ENCODE measurements at places on chromosomes 7 and 10.

DNA sequence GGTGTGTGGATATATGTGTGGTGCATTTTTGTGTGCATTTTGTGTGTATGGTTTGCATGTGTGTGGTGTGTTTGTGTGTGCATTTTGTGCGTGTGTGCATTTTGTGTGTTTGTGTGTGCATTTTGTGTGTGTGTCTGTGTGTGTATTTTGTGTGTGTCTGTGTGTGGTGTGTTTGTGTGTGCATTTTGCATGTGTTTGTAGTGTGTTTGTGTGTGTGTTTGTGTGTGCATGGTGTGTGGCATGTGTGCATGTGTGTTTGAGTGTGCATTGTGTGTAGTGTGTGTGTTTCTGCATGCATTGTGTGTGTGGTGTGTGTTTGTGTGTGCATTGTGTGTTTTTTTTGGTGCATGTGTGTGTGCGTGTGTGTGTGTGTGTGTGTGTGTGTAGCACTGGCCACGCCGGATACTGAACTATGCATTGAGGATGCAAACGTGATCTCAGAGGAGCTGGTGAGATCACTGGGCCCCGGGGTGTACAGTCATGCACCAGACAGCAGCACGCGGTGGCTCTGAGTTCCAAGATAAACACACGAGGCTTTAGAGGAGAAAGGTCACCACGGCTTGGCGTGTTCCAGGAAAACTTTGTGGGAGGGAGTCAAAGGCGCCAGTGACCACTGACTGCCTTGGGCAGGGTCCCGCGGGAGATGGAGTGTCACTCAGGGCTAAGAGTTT, 106.6 kb upstream of the SHH start:
- no peak for DNase-seq

DNA sequence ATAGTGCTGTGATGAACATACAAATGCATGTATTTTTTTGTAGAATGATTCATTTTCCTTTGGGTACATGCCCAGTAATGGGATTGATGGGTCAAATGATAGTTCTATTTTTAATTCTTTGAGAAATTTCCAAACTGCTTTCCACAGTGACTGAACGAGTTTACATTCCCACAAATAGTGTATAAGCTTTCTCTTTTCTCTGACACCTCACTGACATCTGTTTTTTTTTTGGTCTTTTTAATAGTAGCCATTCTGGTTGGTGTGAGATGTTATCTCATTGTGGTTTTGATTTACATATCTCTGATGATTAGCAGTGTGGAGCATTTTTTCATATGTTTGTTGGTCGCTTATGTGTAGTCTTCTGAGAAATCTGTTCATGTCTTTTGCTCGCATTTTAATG, 195.0 kb upstream of the AGK start:
- DNase-seq: no peak

GRCh38 chr10:70940834-70941568, 52.6 kb upstream of the PCBD1 start:
- DNase-seq: no peak

DNA sequence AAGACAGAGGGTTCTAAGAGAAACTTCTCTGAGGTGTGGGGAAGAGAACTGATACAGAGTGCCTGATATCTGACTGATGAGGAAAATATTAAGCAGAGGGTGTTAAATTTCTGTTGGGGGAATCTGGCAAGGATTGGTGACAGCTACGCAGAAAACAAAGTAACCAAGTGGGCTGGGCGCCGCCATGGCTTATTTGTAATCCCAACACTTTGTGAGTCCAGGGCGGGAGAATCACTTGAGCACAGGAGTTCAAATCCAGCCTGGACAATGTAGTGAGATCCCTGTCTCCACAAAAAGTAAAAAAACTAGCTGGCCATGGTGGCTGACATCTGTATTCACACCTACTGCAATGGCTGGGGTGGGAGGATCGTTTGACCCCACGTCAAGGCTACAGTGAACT, 2.1 kb upstream of the C7orf25 start:
- no peak for DNase-seq

GRCh38 chr10:117092386-117092785, 45.7 kb downstream of the VAX1 start:
- DNase-seq: no peak

DNA sequence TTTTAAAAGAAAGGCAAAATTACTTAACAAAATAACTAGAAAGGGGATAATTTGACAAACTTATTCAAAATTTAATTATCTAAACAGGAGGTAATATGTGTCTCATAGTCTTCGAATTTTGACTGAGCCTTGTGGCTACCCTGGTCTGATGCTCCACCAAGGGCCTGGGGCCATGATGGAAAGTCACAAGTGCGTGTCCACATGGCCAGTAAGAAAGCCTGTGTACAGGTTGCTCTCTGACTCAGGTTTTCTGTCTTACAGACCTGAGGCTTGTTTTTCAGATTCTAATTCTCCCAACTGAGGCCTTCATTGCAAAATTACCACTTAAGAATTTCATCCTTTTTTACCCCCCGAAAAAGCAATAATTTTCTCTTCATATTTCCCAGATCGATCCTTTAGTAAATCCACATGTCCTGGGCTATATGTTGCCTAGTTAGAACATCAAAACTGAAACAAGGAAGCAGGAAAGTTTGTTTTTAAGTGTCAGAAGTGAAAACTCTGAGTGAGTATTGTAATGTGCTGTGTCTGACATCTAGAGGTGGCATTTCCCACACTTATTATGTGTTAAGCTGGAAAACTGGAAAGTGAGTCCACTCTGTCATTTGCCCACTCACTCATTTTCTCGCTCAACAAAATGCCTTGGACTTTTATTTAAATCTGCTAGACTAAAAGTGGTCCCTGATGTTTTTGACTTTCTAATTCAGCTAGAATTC, 10.0 kb downstream of the CYP3A43 start:
- no peak for DNase-seq

- DNase-seq: no peak
Measured at GRCh38 chr7:69864274-69864673, 266.0 kb downstream of the AUTS2 start.

DNA sequence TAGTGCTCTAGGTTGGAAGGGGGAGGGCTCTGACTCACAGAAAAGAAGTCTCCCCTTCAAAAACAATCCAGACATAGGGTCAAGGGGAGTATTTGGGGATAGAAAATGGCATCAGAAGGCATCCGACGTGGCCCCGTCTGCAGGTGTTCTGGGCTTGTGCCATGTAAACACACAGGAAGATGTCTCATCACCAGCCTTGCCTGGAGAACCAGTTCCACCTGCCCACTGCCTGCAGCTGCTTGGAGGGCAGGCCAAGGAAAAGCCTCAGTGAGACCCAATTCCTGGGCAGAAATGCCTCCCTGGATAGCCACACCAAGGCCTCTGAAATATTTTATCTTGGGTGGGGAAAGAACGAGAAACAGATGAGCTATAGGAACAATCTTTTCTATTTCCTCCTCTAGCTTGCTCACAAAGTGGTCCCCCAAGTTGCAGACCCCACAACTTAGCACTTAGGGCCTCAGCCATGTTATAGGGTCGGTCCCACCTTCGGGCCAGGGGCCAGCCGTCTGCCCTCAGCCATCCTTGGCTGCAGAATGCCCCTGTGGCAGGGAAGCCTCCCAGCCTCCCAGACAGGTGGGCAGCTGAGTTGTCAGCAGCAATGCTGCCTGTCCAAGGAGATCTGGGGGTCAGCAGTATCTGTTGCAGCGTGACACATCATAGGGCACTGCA, 54.3 kb upstream of the ECHDC3 start:
- no peak for DNase-seq

DNA sequence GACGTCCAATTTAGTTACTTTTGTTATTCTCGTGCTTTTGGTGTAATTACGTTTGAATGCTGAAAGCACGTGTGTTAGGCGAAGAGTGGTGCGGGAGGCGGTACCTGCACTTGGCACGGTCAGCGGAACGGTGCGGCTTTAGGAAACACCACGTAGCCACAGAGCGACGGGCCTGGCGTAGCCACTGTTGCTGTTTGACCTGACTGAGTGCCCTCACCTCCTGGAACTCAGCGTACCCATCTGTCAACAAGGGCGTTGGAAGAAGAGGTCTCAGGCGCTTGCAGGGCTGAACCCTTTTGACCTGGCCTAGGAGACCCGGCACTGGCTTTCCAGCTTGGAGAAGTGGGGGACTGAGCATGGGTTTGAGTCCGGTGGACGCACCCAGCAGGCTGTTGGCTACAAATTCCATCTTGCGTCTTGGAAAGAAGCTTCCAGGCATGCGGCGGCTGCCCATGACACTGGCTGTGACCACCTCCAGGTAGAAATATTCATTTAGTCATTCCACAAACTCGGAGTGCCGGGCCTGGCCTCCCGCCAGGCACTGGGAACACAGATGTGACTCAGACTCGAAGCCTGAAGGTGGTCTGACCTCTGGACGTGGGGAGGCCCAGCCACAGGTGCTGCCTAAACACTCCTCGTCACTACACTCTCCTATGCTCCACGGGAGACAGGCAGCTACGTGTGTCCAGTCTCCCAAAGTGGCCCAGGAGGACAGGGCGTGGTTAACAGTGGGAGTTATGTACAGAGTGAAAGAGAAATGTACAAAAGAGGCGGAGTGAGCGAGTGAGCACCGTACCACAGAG, 22.2 kb downstream of the FAM20C start:
- no peak for DNase-seq

- no peak for DNase-seq
Measured at GRCh38 chr10:95513941-95514392, 47.2 kb downstream of the SORBS1 start.

- DNase-seq: no peak
Measured at GRCh38 chr10:121819049-121819448, 108.8 kb downstream of the ATE1 start.

DNA sequence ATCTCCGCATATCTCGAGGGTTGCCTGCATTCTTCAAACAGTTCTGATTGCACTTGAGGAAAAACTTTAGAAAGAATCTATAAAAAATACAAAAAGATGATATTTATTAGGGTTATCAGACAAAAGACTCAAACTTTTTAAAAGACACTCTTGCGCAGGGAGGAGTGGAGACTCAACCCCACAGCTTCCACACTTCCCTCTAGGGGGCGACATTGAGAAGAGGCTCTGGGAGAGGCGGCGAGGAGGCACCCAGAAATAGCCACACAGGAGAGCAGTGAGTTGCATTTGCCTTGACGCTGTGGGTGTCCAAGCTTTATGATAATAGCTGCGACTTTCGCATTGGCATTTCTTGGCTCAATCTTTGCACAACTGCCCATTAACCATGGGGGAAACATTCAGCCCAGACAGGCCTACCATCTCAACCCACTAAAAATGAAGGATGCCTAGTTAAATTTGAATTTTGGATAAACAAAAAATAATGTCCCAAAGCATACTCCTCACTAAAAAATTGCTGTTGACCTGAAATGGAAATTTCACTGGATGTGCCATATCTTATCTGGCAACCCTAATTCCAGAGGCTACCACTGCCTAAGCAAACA, 86.2 kb downstream of the EBF3 start:
- peak; percentile 44 for DNase-seq

GRCh38 chr10:44300666-44301649, 83.9 kb downstream of the CXCL12 start:
- DNase-seq: no peak

DNA sequence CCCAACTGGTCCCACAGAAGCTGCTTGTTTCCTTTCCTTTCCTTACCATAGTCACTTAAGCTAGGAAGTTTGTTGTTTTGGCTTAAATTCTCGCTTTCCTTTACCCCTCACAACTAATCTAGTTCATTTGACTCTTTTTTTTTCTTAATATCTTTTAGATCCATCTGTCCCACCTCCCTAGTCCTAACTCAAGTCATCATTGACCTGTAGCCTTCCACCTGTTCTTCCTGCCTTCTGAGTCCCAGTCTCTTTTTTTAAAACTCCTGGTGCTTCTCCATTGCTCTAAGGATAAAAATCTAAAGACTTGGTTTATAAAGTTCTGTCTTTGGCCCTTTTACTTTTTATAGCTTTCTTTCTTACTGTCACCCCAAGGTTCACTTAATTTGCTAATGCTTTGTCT, 47.6 kb downstream of the RALA start:
- DNase-seq: no peak

GRCh38 chr10:95758351-95759025, 2.5 kb downstream of the ENTPD1 start:
- no peak for DNase-seq

- no peak for DNase-seq
Measured at GRCh38 chr7:42978496-42978895, 46.3 kb downstream of the MRPL32 start.

DNA sequence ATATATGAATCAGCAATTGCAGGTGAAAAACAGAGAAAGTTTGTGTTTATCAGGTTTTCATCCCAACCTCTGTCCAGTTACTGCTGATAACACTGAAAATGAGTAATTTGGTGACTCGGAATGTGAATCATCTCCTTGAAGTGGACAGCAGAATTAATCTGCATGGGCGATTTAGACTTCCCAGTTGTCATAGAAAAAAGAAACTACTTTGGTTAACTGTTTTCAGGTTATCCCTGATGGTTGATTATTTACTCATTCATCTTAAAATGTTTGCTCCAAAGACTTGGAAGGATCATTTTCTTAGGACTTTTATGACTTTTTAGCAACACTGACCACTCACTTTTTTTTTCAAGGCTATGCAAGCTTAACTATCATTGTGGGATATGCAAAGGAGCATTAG, 504.1 kb upstream of the ANKRD30A start:
- DNase-seq: no peak

- peak; percentile 49 for DNase-seq
Measured at GRCh38 chr10:11163780-11164550, 146.3 kb downstream of the CELF2 start.

DNA sequence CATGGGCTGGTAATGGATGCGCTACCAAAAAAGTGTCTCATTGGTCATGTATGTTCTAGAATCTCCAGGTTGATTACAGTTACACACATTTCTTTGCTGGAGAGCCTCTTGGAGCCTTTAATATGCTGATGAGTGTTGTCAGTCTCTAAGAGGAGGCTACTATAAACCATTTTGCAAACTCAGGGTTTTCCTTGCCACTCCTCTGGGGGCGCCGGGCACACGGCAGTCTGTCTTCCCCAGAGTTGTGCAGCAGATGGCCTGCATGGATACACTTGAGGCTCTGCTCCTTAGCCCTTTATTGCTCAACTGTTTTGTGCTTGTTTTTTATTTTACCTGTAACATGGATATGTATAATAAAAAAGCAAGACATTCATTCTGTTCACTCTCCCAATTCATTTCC, 196.5 kb downstream of the ACTR3B start:
- DNase-seq: no peak

GRCh38 chr10:11301571-11302111, 284.0 kb downstream of the CELF2 start:
- no peak for DNase-seq

GRCh38 chr10:37479469-37479868, 354.1 kb downstream of the ANKRD30A start:
- no peak for DNase-seq

GRCh38 chr10:44044549-44044948, 340.3 kb downstream of the CXCL12 start:
- DNase-seq: no peak
